ENCODE measurements at places on chromosomes 3 and 15. TPM values are rescaled to one million over a fixed set of nuclear protein-coding genes. Genes with fewer than 3 reads are reported as not detected.
A peak's percentile ranks its signal among the peaks of the same experiment; 100 is the strongest.

GRCh38 chr15:28989239-28989830 is 103.6 kb downstream of the APBA2 start:
- DNase-seq = peak; percentile 66

- DNase-seq = peak; percentile 52
Observed at GRCh38 chr3:38560284-38560683, 64.1 kb downstream of the EXOG start.

The ACKR4 gene
- total RNA-seq = 7.6 TPM

The HGD gene
- total RNA-seq = 0.83 TPM

DNA sequence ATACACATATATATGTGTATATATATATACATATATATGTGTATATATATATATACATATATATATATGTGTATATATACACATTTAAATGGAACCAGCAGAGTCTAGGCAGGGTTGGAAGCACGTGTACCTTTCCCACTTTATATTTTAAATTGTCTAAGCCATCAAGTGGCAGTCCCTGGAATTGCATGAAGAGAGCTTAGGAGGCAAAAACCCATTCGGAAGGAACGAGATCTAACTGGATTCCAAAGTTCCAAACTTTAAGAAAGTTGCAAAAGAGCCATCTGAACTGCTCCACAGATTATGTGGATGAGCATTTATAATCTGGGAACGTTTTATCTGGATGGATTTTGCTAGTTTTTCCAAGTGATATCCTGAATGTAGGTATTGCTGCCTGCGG is 186.5 kb downstream of the FOXP1 start:
- DNase-seq = no peak

The CKMT1A gene
- total RNA-seq = not detected

GRCh38 chr3:45917146-45917898 is 25.9 kb upstream of the CXCR6 start:
- DNase-seq = no peak

GRCh38 chr15:69992348-69992747 is 105.4 kb downstream of the TLE3 start:
- DNase-seq = no peak

The BFSP2 gene
- not detected for total RNA-seq

DNA sequence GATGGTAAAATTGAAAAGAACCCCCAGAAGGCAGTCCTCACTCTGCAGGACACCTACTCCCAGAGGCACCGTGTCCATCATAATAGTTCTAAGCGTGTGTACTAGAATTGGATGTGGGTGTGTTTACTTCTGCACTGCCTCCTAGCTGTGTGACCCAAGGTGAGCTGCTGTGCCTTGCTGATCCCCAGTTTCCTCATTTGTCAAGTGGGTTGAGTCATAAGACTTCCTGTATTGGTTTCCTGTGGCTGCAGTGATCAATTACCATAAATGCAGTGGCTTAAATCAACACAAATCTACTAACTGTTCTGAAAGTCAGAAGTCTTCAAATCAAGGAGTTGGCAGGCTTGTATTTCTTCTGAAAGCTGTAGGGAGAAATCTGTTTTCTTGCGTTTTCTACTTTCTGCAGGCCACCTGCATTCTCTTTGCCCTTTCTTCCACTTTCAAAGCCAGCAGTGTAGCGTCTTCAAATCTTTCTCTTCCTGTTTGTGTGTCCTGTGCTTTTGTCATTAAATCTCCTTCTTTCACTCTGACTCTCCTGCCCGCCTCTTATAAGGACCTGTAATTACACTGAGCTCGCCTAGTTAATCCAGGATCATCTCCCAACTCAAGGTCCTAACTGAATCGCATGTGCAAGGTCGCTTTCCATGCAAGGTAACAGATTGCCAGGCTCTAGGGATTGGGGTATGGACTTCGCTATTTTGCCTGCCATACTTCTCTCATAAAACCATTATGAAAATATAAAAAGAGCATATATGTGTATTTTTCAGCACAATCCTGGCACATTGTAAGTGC is 59.0 kb downstream of the RORA start:
- no peak for DNase-seq

The TEX264 gene
- total RNA-seq = 17.8 TPM

All from posterior vena cava (tissue), 2 donors.